ENCODE measurements at places on chromosomes 12 and 14.

GRCh38 chr12:117968826-117969659 lies at the start of gene KSR2:
KSR2 (minus strand) TSS chr12:117968990; CDS start chr12:117968255, 735 bp downstream.
- peak; percentile 44 for DNase-seq

GRCh38 chr14:97993508-97994019 lies 1196.4 kb downstream of the VRK1 start:
- DNase-seq, result no peak

GRCh38 chr14:105021656-105022275 lies 883 bp upstream of the CDCA4 start:
- no peak for DNase-seq

DNA sequence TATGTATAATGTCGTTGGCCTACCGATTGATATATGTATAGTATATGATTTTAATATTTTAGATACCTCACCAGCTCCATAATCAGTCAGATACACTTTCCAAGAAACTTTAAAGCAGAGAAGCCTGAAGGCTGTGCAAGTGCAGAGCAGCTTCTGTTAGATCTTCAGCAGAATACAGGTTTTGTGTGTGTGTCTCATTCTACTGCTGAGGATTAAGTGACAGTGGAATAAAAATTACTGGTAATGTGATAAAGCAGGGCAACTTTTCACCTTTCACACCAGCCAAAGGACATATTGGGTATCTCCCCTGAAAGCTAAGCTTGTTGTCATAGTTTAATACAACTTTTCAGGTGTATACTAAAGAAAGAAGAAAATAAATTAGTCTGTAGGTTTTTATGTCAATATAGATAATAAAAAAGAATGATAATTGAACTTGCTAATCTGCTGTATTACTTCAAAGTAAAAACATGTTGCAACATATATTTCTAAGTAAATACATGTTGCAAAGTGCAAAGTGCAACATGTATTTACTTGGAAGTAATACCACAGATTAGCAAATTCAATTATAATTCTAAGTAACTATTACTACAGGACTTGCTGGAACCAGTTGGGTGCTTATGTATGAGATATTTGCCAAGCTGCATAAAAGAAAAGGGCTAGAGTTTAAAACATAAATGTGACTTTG lies 128.3 kb downstream of the SLC16A7 start:
- DNase-seq, result no peak
